ENCODE measurements at places on chromosomes 6 and 20.

- no peak for DNase-seq
These were observed 203.4 kb downstream of the TTLL2 start for GRCh38 chr6:167528239-167528638.

GRCh38 chr6:159194421-159194820 is 25.2 kb downstream of the FNDC1 start:
- DNase-seq = no peak

DNA sequence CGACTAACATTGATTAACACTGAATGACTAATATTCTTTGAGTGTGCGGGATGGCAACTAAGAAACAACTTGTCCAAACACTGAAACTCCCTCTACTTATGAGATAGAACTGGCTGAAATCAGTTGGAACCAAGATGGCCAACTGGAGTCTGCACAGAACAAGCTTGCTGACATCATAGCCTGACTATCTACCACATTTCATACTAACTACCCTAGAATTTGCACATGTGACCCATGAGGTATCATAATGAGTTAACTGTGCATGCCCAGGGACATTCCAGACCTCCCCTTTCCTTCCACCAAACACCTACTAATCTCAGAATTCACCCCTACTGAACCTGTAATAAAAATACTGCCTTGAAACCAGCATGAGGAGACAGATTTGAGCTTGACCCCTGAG is 43.2 kb downstream of the PHIP start:
- no peak for DNase-seq

DNA sequence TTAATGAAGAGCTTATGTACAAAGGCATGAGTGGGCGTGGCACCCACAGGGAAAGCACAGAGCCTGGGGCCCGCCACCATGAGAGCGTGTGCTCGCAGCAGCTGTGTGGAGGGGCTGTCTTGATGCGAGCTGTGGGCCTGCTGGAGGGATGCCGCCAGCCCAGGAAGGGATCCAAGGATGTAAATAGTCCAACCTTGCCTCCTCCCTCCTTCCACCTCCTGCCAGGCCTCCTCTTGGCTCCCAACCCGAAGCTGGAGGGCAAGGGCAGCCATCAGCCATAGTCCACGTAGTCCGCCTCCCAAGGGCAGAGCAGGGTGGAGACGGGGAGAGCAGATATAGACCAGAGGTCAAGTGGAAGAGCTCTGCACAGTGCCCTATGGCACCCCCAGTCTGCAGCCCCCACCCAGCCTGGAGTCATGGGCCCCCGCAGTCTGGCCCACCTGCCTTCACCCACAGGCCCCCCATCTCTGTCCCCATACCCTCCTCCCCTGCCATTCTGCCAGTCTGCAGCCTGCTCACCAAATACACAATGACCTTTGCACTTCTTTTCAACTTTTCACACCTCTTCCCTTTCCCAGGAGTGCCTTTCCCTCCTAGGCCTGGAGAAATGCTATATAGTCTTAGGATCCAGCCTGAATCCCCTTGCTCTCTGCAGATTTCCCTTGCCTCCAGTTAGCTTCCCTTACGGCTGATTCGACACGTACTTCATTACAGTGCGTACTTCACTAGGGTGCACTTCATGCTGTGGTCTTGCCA is 77.1 kb downstream of the SHLD1 start:
- DNase-seq = no peak

GRCh38 chr6:18413381-18413780 is 26.2 kb downstream of the RNF144B start:
- no peak for DNase-seq

GRCh38 chr6:121356575-121356974 is 22.3 kb upstream of the TBC1D32 start:
- DNase-seq = no peak

- DNase-seq = no peak
These were observed 8.9 kb upstream of the BTBD9 start for GRCh38 chr6:38648629-38649028.

DNA sequence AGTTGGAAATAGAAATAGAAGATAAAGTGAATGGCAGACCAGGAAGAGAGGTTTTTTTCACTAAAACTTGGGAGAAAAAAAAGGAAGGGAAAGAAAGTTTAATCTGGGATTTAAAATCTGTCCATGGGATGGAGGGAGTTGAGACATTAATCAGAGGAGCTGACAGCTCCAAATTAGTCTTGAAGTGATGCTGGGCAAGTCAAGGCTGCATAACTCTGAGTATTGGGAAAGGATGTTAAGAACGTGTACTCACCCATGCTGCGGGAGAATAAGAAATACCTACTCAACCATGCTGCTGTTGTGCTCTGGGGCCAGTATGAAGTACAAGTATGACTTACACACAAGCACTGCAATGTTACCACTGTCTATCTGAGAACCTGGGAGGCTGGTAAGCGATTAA is 47.5 kb downstream of the SNRNP48 start:
- DNase-seq = no peak

- no peak for DNase-seq
These were observed 11.0 kb downstream of the TTBK1 start for GRCh38 chr6:43254138-43254817.

DNA sequence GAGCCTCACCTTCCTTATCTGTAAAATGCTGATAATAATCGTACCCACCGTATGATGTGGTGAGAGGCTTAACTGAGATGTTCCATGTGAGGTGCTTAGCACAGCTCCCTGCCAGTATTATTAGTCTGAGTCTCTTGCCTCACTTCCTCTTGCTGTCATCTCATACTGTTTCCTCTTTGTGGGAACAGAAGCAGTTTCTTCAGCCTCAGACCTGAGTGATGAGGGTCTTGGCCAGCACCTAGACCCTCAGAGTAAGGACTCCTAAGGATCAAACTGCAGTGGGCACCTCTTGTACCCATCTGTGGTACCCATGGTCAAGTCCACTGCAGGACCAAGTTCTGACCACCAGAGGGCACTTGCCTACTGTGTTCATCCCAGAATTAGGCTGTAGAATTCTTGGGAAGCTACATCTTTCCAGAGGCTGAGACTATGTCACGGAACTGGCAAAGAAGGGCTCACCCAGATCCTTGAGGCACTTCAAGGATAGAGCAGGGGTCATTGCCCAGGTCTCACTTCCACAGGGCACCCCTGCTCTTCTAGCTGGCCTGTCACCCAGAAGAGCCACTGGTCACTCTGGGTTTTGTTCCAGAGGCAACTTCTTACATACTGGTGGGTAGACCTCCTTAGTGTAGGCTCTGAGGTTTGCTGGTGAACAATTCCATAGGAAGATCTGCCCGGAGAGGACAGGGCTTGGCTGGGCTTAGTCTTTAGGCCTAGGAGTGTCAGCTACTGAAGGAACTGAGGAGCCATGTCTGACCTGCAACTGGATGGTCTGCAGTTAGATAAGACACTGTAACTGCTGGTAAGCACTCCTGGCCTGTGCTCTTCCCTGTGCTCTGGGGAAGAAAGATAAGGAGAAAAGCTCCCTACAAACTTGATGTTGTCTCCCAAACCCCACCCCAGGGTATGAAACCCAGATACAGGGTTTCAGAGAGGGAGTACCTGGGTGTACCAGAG is 20.6 kb upstream of the SGK2 start:
- DNase-seq = no peak

- DNase-seq = no peak
These were observed 463.6 kb downstream of the HACE1 start for GRCh38 chr6:104396077-104396476.

DNA sequence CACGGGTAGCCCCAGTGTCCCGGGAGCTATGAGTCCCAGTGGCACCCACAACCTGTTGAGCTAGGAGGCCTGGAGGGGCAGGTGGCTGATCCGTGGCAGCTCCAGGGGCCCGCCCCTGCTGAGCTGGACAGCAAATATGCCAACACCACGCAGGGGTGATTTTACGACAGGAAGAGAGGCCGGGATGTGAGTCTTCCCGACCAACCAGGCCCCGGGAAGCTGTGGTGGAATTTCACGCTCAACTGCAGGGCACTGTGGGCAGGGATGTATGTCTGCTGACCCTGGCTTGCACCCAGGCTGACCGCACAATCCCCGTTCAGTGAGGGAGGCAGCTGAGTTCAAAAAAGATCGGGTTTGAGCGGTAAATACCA is 183.9 kb downstream of the ERMARD start:
- no peak for DNase-seq

DNA sequence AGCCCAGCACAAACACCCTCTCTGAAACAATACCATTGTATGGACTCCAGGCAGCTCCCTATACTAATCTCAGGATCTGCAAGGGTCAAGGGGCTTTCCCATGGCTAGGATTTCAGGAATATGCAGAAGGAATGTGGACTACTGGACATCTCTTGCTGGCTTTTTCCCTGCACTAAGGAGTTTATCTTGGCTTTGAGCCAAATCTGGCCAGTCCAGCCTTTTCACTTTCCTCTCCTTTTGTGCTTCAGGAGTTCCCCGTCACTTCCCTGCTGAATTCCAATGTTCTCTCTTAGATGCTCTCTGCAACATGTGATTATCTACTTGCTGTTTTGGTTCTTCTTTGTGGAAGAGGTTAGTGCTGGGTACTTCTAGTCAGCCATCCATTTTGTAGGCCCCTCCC is 568.2 kb downstream of the HDGFL1 start:
- DNase-seq = no peak

DNA sequence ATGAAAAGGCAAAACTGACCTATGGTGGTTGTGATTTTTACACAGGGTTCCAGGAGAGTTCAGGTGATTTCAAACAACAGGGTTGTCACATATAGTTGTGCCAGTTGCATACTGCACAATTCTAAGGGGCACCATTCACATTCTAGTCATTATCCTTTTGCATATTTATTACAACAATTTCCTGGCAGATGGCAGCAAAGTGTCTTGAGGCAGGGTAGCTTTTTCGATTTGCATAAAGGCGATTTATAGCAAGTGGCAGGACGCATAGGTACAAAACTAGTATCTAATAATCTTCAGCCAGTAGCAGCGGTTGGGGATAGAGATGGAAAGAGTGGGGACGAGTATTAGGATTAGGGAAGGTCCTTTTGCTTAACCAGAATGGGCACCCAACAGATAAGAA is 46.5 kb upstream of the TRAF3IP2 start:
- no peak for DNase-seq

GRCh38 chr6:41647061-41647511 is 8.8 kb downstream of the MDFI start:
- no peak for DNase-seq

- no peak for DNase-seq
These were observed 149.4 kb upstream of the MLIP start for GRCh38 chr6:53961679-53962370.

GRCh38 chr6:163420289-163420614 is 5.7 kb downstream of the QKI start:
- DNase-seq = no peak

DNA sequence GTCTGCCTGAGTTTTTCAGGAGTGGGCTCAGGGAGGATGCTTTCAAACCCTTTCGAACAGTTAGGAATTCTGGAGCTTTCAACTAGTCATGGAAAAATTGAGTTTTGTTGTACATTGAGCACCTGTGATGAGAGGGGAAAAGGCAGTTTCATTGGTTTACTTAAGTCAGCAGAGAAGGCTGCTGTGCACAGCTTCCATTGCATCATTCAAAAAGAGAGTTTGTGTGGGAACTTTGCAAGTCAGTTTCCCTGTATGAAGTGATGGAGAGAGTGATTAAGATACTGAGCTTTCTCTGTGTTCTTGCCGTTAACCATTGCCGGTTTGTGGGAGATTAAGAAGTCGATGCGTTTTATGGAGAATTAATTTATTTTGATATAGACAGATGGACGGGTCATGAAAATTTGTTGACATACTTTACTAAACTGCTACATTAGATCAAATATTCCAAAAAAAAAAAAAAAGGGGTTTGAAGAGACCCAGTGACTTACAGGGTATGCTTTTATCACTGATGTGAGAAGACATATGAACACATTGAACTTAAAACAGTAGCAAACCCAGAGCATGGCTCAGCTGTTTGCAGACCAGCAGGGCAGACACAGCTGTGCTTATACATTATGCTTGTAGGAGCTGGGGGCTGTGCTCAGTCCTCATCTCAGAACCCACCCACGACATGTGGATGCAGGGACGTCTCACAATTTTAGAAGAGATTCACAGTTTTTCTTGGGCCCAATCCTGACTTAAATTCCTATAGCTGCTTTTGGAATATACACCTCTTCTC is 234.1 kb downstream of the SOX4 start:
- no peak for DNase-seq

DNA sequence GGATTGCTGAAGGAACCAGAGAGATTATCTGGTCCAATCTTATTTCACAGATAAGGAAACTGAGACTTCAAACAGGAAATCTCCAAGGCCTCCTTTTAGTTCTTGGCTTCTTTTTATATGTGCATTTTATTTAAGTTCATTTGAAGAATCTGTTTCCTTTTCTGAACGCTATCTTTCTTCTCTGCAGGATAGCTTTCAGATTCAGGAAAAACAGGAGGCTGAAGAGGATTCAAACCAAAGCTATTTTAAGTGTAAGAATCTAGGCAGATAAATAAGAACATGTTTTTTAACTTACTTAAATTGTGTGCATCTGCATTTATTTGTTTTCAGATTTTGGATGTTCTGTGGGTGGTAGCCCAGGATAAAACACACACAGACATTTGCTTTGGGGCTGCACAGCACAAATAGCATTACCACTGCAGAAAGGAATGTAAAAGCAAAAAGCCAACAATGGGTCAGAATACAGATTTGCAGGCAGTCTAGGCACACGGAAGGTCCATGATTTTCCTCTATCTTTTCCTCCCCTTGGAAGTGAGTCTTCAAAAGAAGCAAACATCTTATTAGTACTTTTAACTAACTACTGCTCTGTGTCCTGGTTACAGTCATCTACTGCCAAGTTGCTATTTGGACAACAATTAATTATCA is 188.8 kb upstream of the TBX18 start:
- DNase-seq = no peak

- DNase-seq = no peak
These were observed 111.9 kb downstream of the TRIM27 start for GRCh38 chr6:28811873-28812272.

DNA sequence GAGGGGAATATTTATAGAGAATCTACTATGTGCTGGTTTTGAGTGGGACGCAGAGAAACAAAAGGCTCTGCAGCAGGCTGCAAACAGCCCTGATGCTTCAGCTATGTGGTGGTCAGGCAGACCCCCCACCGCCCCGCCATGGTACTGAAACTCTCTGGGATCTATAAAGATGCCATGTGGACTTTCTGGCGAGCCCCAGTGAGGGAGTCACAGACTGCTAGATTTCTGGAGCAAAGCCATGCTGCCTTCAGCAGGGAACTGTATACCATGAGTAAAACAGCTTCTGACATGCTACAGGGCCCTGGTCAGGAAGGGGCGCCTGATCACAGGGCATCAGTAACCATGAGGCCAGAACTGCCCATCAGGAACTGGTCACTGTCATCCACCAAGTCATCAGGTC is 19.2 kb upstream of the BPIFB1 start:
- no peak for DNase-seq
